GM12892 (cell line): ENCODE measurements at places on chromosomes 1 and 21.

DNA sequence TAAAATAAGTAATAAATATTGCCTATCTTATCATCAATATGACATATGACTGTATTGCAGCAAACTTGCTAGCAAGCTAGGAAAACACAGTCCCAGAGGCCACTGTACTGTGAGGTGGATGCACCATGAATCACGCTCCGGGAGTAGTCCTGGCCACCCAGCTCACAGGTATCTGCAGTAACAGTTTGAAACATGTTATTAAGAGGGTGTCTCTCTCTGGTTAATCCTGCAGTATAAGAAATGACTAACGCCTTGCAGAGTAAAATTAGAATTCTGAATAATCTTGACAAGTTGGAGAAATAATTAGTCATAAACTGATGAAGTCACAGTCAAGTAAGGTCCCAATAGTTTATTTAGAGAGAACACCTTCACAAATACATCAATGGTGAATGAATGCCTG is 34.0 kb upstream of the DPT start:
- DNase-seq, result no peak

- no peak for DNase-seq
Observed at GRCh38 chr1:214208460-214208859, 72.5 kb upstream of the SMYD2 start.

DNA sequence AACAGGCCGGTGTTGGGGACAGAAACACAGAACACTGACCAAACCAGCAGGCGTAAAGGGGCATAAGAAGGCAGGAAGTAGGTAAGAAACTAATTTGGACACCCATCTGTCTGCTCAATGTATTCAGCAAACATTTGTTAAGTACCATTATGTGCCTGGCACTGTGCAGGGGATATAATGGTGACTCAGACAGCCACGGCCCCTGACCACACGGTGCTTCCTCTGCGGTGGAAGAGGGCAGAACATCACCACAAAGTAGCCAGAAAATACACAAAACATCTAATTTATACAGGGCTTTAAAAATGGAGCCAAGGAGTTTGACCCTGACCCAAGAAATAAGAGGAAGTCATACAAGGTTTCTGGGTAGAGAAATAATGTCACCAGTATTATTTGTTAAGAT is 12.9 kb downstream of the DNAJC11 start:
- DNase-seq, result no peak

DNA sequence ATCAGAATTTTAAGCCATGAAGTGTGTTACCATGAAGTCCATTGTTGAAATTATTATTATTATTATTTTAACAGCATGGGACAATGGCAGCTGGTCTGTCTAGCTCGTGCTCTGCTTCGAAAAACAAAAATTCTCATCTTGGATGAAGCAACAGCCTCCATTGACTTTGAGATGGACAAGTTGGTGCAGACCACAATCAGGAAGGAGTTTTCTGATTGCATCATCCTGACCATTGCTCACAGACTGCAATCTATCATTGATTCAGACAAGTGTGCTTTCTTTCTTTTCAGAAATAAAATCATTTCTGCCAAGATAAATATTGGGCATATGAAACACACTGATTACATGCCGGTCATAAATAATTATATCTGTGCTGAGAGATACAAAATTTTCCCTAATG is 21.0 kb downstream of the HSPA13 start:
- DNase-seq, result no peak

DNA sequence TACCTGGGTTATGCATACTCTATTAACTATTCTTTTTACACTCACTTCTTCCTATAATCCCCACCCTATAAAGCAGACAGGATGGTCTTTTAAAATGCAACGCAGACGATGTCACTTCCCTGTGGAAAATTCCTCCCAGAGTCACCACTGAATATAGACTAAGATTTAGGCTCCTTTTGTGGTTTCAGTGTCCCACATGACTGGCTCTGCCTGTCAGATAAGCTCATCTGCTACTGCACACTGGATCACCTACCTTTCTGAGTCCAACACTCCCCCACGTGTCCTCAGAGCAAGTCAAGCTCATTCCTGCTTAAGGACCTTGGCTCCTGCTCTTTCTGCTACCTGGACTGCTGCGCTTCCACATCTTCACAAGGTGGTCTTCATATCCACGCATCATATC is 73.0 kb upstream of the SIPA1L2 start:
- DNase-seq, result no peak

- peak; percentile 48 for DNase-seq
Observed at GRCh38 chr1:15153842-15154479, 414 bp downstream of the TMEM51 start.

- DNase-seq, result no peak
Observed at GRCh38 chr1:192225266-192225665, 67.0 kb downstream of the RGS18 start.

GRCh38 chr1:30665216-30666010 is 58.0 kb downstream of the MATN1 start:
- no peak for DNase-seq

DNA sequence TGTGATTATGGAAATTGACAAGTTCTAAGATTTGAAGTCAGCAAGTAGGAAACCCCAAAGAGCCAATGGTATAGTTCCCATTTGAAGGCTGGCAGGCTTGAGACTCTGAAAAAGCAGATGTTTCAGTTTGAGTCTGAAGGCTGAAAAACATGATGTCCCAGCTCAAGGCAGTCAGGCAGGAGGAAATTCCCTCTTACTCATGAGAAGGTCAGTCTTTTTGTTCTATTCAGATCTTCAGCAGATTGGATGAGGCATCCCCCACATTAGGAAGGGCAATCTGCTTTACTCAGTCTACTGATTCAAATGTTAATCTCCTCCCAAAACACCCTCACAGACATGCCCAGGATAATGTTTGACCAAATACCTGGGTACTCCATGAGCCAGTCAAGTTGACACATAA is 372.5 kb upstream of the ST6GALNAC5 start:
- no peak for DNase-seq

- DNase-seq, result no peak
Observed at GRCh38 chr1:1297802-1298424, 9.8 kb downstream of the ACAP3 start.

- no peak for DNase-seq
Observed at GRCh38 chr1:56758135-56758534, 61.1 kb downstream of the FYB2 start.

GRCh38 chr1:88378560-88378959 is 305.5 kb upstream of the PKN2 start:
- DNase-seq, result no peak

- no peak for DNase-seq
Observed at GRCh38 chr1:188769181-188769580, 1708.5 kb downstream of the BRINP3 start.

- no peak for DNase-seq
Observed at GRCh38 chr1:184218458-184219075, 167.0 kb downstream of the TSEN15 start.

- no peak for DNase-seq
Observed at GRCh38 chr1:148161053-148161901, 9.2 kb upstream of the NBPF11 start.

- no peak for DNase-seq
Observed at GRCh38 chr1:160863774-160864131, 1.1 kb upstream of the CD244 start.

- DNase-seq, result no peak
Observed at GRCh38 chr1:208526613-208527125, 282.5 kb upstream of the PLXNA2 start.

- no peak for DNase-seq
Observed at GRCh38 chr1:167981933-167982332, 45.1 kb upstream of the MPC2 start.

DNA sequence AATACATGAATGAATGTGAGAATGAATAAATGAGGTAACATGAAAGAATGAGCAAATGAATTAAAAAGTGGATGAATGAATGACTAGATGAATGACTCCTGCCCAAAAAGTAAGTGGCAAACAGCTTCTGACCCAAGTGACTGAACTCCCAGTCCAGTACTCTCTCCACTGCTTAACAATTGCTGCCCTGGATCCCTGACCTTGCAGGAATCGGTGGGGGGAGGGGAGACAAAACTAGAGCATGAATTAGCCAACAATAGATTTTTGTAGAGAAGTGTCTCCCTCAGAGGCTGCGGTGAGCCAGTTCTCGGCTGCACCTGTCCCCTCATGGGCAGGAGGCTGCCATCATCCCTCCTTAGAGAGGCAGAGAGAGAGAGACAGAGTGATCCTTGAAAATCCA is 5.9 kb upstream of the GRIK3 start:
- DNase-seq, result no peak

- no peak for DNase-seq
Observed at GRCh38 chr1:89166705-89167104, 9.1 kb downstream of the GBP7 start.

GRCh38 chr21:21247424-21247823 is 249.2 kb downstream of the NCAM2 start:
- DNase-seq, result no peak

- DNase-seq, result no peak
Observed at GRCh38 chr1:248818505-248819374, 7.0 kb downstream of the SH3BP5L start.

GRCh38 chr1:147547065-147547464 is 5.8 kb downstream of the BCL9 start:
- DNase-seq, result no peak

- no peak for DNase-seq
Observed at GRCh38 chr21:46243325-46243724, 14.8 kb upstream of the LSS start.
